Pons (tissue), 1 donor: ENCODE measurements at places on chromosomes 5 and 9.
A peak's percentile ranks its signal among the peaks of the same experiment; 100 is the strongest.

DNA sequence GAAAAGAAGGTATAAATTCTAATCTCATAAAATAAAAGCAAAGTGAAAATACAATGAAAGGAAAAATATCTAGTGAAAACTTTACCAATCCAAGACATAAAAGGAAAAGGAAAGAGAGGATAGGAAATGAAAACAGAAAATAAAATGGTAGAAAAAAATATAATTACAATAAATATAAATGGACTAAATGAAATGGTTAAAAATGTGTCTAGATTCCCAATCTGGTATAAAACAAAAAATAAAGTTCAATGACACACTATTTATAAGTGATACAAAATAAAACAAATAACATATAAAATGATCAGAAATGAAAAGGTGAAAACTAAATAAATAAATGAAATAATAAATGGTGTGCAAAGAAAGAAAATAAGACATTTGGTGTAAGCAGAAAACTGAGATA is 516.4 kb upstream of the RORB start:
- no peak for DNase-seq

DNA sequence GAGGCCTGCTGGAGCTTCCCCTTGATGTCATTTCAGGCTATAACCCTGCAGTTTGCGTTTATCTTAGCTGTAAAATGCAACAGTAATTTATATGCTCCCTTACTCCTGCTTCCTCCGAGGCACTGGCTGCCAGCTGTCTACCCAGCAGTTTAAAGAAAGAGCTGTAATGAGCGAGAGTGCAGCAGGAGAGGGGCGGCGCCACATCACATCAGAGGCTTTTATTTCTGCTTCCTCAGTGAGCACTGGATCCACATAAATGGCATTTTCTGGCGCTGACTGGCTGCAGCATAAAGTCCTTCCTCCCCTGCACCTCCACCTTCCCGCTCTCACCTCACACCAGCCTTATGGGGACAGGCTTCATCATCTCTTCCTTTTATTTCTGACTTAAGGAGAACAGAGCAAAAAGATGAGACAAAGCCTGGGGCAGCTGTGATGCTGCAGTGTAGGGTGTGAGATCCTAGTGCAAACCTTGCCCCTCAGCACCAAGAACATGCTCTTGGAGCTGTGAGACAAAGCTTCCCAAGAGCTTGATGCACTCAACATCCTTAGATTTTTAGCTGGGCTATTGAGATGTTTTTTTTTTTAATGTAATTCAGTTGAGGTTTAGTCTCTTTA is 829.6 kb upstream of the ZNF608 start:
- DNase-seq = peak; percentile 83

DNA sequence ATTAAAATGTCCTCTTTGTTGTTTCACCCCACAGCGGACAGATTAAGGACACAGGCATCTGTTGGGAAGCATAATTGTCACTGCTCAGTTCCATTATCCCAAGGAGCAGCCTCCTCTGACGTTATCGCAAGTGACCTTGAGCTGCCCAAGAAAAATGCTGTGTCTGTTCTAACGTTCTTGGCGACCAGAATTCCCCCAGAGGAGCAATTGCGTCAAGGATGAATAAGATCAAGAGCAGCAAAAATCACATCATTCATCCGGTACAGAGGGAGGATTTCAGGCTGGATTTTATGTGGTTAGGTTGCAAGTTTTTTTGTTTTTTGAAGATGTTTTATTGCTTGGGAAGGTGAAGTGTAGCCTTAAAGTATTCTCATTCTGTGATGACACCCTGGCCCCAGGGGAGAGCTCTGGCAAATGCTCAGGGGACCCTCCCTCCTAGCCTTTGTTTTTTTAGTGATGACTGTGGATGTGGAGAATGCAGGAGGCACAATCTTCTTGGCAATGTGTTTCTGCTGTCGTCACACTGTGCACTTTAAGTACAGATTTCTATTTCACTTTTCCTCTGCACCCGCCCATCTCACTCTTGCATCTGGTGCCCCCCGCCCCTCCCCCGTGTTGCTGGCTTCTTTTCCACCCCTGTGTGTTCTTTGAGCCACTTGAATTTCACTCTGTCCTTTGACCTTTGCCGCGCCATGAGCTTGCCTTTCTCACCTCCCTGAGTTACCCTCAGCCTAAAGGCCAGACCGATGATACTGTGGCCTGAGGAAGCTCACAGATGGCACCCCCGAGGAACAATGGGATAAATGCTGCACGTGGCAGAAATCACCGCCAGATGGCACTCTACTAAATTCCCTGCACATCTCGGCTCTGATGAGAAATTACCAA is 308.5 kb downstream of the RAB3C start:
- DNase-seq = peak; percentile 65

DNA sequence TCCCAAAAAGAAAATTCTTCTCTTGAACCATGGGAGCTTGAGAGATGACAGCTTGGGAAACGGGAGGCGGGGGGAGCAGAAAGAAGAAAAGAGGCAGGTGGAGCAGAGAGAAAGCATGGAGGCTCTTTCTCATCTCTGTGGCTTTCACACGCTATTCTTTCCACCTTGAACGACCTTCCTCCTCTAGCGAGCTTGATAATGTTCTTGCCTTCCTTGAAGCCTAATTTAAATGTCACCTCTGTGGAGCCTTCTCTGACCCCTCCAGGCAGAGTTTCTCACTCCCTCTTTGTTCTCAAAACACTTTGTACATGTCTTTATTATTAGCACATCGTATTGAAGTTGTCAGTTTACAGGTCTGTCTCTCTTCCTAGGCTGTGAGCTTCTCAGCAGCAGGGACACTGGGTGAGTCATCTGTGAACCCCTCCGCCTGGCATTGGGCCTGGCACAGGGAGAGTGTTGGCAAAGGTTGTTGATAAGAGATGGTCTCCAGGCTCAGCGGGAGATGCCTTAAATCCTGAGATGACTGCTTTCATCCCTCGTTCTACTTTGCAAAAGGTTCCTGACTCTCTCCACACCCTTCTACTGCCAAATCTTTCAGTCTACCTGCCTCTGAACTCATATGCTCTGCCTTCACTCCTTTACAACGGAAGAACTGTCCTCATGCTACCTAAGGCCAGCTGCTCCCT is 14.1 kb upstream of the STRBP start:
- DNase-seq = no peak

DNA sequence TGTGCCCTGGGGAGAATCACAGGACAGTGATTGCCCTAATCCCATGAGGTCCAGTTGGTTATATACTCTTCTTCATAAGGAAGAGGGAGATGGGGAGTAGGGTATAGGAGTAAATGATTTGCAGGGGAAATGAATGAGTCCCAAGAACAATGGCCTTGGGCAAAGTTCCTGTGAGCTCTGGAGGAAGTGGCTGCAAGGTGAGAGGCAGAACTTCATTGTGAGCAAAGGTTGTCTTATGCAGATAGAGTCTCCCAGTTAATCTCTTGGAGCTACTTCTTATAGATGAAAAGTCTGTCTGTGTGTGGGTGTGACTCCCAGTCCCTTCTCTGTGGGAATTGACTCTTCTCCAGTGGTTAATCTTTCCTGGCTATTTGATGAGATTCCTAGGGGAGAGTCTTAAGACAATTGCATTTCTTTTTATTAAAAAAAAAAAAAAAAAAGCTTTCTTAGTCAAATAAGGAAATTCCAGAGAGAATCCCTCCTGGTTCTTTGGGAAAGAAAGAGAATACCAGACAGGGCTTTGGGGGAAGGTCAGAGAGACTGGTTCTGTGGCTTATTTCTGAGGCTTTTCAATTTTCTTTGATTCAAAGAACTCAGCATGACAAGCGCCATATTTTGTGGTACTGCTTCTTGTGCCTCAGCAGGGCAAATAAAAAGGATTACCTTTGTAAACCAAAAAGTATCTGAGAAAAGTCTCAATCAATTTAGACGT is 33.6 kb upstream of the MEGF10 start:
- no peak for DNase-seq

GRCh38 chr9:93266521-93267001 is 82.6 kb downstream of the WNK2 start:
- DNase-seq = no peak

DNA sequence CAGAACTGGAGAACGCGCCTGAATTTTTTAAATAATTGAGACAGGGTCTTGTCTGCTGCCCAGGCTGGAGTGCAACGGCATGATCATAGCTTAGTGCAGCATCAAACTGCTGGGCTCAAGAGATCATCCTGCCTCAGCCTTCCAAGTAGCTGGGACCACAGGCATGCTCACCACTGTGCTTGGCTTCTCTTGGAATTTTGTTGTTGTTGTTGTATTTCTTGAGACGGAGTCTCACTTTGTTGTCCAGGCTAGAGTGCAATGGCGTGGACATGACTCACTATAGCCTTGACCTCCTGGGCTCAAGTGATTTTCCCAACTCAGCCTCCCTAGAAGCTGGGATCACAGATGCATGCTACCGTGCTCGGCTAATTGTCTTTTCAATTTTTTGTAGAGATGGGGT is 58.4 kb upstream of the DAB2IP start:
- no peak for DNase-seq

- peak; percentile 93 for DNase-seq
These were observed 18.3 kb upstream of the NDST1 start for GRCh38 chr5:150489360-150490295.

DNA sequence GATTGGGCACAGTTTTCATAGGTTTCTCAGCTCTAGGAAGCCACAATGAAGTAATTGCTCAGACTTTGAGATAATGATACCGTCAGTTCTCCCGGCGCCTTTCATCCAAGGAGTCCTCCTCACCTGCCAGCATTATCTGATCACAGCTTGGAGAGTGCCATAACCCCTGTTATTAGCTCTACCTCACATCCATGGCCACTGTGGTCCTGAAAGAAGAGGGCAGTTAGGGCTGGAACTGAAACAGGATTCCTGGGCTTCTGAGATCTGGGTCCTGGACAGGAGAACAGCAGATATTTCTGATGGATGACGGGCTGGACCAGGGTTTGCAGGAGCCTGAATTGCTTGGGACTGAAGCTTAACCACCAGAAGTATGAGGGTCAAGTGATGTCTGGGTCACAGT is 13.5 kb downstream of the RGS3 start:
- no peak for DNase-seq

GRCh38 chr5:143019614-143020515 is 249.7 kb downstream of the ARHGAP26 start:
- DNase-seq = no peak

DNA sequence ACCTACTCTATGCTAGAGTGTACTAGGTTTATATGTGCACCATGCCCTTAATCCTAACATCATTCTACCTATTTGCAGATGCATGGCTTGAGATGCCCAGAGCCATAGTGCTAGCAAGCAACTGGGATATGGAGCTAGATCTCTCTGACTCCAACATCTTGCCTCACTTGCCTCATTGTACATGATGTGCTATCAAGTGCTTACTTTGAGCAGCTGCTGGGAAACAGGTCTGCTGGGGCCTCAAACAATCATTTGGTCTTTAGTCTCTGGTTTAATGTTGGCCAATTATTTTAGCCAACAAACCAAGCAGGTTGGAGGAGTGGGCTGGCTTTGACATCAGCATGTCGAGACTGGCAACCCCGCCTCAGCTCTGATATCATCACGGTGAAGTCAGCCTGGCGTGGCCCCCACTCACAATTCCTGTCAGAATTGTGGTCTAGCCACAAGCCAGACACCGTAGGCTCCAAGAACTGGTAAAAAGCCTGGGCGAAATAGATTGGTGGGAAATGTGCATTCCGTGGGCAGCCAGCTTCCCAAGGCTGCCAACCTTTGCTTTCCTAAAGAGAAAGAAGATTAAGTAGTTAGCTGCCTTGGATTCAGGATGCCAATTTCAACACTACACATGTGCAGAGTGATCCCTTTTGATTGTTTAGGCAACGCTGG is 21.1 kb upstream of the GAS1 start:
- no peak for DNase-seq

DNA sequence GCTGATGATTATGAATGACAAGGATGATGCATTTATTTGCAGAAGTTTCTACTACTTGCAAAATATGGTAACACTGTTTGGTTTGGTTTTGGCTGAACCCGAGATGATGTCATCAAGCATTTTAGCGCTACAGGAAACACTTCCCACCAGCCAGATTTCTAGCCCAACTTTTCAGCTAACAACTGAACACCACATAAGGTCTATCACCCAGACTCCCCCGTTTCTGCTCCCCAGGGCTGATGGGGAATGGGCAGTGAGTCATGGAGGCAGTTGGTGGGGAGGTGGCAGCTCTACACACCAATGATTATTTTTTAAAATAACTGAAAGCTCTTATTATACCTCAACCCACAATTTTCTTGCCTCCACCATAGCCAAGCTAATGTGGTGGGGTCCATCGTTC is 302.9 kb downstream of the CEMIP2 start:
- no peak for DNase-seq

DNA sequence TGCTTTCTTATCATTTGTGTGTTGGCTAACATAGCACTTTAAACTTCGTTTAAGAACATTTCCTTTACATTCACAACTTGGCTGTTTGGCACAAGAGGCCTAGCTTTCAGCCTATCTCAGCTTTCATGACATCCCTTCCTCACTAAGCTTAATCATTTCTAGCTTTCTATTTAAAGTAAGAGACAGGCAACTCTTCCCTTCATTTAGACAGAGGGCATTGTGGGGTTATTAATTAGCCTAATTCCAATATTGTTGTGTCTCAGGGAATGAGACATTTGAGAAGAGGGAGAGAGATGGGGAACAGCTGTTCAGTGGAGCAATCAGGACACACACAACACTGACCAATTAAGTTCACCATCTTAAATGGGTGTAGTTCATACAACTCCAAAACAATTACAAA is 51.0 kb upstream of the OR2K2 start:
- no peak for DNase-seq

DNA sequence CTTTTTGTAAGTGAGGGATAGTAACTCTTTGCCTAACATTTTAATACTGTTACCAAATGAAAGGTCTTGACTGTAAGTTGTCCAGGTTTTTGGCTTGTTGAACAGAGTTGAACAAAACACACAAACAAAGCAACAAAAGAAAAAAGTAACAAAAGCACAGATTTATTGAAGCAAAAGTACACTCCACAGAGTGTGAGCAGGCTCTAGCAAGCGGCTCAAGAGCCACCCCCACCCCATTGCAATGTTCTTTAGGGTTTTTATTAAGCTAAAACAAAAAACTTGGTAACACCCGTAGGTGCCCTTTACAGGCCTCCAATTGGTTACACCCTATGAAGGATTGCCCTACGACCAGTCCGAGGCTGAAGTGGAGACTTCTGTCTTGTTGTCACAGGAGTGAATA is 197.4 kb upstream of the MAP3K1 start:
- DNase-seq = no peak

- DNase-seq = no peak
These were observed 87.6 kb downstream of the ADRB2 start for GRCh38 chr5:148913985-148914431.

DNA sequence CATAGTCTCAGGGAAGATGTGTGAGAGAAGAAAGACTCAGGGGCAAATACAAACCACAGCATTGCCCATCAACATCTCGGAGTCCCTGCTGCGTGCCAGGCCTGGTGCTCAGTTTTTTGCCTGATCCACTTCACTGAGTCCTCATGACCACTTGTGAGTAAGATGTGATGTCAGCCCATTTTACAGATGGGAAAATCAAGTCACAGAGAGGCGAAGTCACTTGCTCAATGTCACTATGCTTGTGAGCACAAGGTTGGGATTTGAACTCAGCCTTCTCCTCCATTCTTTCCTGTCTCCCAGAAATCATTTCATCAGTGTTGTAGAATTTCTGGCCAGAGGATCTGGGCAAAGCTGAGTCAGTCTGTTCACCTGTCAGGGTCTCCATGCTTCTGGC is 34.6 kb upstream of the PSD2 start:
- no peak for DNase-seq

GRCh38 chr9:107972346-107972745 is 482.8 kb upstream of the KLF4 start:
- no peak for DNase-seq

GRCh38 chr5:108472237-108472636 is 90.3 kb upstream of the FBXL17 start:
- no peak for DNase-seq

GRCh38 chr5:134500699-134501430 is 24.6 kb upstream of the JADE2 start:
- DNase-seq = no peak
